ENCODE measurements at places on chromosomes 7 and 10.
A peak's percentile ranks its signal among the peaks of the same experiment; 100 is the strongest.

- no peak for DNase-seq
Observed at GRCh38 chr10:50506861-50507573, 116.7 kb downstream of the SGMS1 start.

DNA sequence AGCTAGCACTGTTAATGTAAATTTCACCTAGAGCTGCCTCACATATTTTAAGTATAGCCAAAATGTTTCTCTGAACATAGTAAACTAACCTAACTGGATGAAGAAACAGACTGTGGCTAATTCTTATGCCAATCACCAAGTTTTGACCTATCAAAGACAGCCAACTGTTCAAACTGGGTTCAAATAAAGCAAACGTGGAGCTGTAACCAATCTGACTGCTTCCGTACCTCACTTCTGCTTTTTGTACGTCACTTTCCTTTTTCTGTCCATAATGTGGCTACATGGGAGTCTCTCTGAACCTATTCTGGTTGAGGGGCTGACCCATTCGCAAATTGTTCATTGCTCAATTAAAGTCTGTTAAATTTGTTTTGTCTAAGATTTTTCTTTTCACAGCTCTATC, 66.3 kb upstream of the ETV1 start:
- DNase-seq = no peak

- no peak for DNase-seq
Observed at GRCh38 chr10:122642726-122643605, 56.7 kb downstream of the C10orf120 start.

- no peak for DNase-seq
Observed at GRCh38 chr10:98745645-98746044, 298.9 kb upstream of the HPS1 start.

- DNase-seq = no peak
Observed at GRCh38 chr10:43594944-43595589, 11.2 kb upstream of the ZNF485 start.

DNA sequence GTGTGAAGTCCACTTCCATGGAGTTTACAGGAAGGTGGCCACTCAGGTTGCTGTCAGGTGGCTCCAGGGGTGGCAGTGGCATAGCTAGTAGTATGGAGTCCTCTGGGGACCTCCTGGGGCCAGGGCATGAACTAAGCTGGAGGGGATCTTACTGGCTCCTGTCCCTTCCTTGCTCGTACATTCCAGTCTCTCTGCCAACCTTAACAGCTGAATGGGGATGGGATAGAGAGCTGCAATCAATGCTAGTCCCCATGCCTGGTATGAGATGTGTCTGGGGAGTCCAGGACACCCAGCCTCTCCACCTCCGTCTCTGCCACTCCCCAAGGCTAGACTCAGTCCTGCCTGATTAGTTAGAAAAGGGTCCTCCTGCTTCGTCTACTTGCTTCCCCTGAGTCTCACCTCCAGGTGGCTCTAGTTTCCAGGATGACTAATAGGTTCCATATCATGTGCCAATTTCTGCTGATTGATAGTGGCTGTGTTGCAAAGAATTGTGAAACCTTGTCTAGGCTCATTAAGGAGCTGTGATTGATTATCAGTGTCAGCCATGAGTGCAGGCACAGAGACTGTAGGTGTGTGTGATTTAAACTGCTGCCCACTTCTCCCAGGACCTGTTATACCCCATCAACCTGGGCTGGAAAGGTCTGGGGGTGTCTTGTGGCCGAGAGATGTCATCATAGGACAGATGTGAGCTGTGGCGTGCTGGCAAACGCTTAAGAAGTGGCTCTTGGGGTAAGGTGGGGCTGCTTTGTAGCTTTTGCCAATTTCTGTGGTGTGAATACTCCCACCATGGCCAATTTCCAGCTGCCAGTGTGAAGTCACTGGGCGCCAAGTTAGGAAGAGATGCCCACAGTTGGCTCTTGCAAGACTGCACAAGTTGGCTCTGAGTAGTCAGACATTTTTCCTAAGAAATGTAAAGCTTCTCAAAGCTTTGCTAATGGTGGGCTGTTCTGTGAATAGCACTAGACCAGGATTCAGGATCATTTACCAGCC, 59.8 kb downstream of the COL13A1 start:
- DNase-seq = no peak

DNA sequence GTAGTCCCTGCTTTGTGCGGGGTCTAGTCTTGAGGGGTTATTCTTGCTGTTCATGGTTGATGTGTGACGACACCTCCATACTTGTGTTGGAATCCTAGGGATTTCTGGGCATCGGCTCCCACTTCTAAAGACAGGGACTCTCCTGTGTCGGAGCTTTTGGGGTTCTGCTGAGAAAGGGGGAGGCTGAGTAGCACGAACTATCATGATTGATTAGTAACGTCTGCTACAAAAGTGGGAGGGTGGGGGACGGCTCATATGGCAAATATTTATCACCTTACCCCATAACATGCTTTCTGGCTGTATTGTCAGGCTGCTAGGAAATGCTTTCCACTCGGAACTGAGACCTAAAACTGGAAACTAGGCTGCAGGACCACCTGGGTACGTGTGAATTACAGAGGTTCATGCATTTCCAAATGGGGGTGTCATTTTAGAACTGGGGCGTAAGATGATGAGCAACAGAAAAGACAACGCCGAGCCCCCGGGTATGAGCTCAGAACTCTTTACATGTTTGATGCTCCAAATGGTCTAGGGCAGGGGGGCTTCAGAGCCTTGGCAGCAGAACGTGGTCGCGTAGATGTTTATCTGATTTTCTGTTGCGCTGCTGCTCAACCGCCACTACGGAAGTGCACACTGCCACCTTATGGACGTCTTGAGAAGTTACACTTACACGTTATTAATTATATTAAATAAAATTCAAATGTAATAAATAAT, 15.1 kb upstream of the NME8 start:
- DNase-seq = peak; percentile 17

GRCh38 chr7:146424084-146424483, 307.5 kb downstream of the CNTNAP2 start:
- DNase-seq = no peak

GRCh38 chr10:43585981-43586729, 11.7 kb upstream of the ZNF239 start:
- DNase-seq = no peak

DNA sequence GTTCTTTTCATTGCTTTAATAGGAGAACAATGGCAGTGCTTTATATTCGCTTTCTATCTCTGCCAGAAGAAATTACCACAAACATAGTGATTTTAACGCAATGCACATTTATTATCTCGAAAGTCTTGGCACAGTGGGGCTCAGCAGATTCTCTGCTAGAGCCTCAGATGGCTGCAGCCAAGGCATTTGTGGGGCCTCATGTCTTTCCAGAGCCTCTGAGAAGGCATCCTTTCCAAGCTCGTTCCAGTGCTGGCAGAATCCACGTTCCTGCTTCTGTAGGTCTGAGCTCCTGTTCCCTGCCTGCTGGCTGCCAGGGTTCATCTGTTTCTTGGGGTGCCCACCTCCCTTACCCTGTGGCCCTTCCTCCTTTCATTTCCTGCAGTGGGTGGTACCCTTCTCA, 60.2 kb downstream of the LRRC18 start:
- DNase-seq = no peak

- DNase-seq = no peak
Observed at GRCh38 chr7:138834583-138834982, 36.6 kb upstream of the ATP6V0A4 start.

DNA sequence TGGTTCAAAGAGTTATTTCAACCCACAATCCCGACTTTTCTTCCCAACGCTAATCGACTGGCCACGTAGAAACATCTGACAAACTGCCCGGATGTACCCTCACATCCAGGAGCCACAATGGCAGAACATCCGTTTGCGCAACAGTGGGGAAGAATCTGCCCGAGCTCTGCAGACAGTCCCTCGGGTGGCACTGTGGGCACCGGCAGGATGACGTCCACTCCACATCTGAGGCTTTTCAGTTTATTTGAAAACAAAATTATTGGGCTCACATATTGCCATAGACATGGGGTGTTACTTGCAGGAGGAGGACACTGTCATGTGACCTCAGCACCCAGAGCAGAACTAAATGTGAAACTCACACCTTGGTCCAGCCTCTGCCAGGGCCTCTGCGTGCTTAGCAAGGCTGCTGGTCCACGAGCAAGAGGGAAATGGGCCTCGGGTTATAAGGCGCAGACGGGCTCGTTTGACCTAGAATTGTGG, 84.1 kb downstream of the MKI67 start:
- no peak for DNase-seq
